ENCODE measurements at places on chromosomes 4 and X. TPM values are rescaled to one million over a fixed set of nuclear protein-coding genes. Genes with fewer than 3 reads are reported as not detected.

The TNIP3 gene
- 0.58 TPM for total RNA-seq

The SLC25A5 gene
- 360 TPM for total RNA-seq

The KCTD8 gene
- not detected for total RNA-seq

The TMSB15A gene
- 72.7 TPM for total RNA-seq

The PCDH7 gene
- 224 TPM for total RNA-seq

The CYLC1 gene
- not detected for total RNA-seq

The TRIML2 gene
- total RNA-seq, result not detected

The CYSLTR1 gene
- 2.1 TPM for total RNA-seq

The F8A3 gene
- total RNA-seq, result 5.3 TPM

The AFP gene
- total RNA-seq, result not detected

Measured in A673 (cell line).